GF-D8 (cell line): ENCODE measurements at places on chromosomes 12 and 14.

- DNase-seq = no peak
Measured at GRCh38 chr14:87679866-87680265, 313.1 kb downstream of the GALC start.

DNA sequence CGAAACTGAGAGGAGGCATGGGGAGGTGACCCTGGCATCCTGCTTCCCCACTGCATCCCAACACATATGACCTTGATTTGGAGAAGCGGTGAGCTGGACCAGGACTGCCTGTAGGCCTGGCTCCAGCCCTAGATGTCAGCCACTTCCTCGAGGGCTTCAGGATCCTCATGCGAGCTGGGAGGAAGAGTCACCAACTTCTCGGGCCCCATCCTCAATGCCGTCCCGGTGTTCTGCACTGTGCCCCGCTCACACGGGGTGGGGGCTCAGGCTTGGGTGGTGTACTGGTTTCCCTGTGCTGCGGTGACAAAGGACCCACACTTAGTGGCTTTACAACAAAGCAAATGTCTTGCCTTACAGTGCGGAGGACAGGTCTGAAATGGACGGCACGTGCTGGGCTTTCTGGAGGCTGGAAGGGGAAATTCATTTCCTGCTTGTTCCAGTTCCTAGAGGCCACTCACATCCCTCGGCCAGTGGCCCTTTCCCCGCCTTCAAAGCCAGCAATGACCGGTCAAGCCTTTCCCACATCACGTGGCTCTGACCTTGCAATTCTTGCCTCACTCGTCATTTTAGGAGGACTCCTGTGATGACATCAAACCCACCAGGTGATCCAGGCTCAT is 298.1 kb upstream of the RTL1 start:
- DNase-seq = no peak

- DNase-seq = no peak
Measured at GRCh38 chr12:70985850-70986249, 65.3 kb upstream of the PTPRR start.

- no peak for DNase-seq
Measured at GRCh38 chr12:67765776-67766766, 117.5 kb downstream of the DYRK2 start.

DNA sequence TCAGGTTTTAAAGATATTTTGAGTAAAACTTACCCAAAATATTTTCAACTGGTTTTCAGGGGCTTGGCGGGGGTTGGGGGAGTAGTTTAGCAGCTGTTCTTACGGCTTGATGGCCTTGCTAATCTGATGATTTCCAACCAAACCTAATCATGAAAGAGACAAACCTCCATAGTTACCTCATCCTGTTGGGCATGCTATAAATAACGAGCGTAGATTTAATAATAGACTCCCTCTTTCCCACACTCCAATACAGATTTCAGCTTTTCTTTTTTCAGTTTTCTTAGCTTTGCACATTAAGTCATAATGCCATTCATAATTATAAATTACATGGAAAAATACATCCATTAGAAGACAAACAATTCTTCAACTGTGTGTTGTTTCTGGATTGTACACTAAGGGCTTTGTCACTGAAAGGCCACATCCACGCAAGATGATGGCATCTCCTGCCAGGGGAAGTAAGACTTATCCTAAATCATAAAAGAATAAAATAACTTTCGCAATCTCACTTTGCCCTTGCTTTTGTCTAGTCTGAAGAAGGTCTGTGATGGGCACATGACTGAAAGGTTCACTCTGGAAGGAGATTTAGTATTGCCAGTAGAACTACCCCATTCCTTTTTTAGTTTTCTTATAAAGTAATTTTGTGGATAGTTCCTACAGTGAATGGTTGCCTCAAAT is 23.2 kb downstream of the ITPR2 start:
- DNase-seq = no peak

DNA sequence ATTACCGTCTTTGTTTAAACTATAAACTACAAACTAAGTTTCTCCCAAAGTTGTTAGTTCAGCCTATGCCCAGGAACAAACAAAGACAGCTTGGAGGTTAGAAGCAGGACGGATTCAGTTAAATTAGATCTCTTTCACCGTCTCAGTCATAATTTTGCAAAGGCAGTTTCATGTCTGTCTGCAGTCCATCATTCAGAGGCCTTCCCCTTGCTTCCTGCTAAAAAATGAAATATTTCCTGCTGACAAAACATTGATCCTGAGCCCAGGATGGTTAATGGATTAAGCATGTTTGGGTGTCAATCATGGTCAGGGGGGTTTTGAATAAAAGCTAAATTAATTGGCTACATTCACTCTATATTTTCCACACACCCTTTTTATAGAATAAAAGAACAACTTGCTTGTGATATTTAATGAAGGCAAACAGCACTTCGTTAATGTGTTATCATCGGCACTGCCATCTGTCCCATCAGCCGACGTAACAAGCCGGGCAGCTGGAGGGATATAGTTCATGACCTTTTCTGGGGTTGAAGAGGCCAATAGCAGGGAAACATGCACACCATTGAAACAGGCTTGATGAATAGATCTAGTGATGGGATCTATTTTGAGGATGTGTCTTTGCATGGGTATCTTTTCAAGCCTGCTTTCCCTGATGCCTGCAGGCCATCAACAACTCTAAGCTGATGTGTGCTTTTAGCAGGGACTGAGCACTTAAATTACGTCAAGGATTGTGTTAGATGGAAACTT is 521.3 kb upstream of the TMEM132C start:
- no peak for DNase-seq

GRCh38 chr12:113135178-113136127 is at the start of gene RASAL1:
TSS of gene RASAL1 (minus strand) at chr12:113135761. CDS start at chr12:113135462, 299 bp downstream.
- no peak for DNase-seq

DNA sequence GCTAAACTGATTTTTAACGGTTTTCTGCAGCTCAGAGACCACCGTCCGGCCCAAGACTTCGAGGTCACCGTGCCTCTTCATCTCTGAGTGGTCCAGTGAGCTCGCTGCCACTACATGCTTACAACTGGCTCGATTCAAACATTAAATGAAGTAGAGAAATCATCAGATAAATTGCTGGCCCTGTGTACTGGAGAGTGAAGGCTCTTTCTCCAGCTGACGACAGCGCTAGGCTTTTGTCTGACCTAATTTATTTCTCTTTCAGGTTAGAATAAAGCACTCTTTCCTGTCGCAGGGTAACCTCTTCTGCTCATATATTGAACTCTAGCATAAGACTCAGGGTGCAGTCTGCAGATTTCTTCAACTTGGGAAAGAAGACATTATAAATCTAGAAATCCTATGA is 6.4 kb downstream of the BCL11B start:
- DNase-seq = no peak

GRCh38 chr12:98329589-98329988 is 185.8 kb upstream of the TMPO start:
- no peak for DNase-seq

GRCh38 chr14:93331002-93331727 is 1.7 kb downstream of the BTBD7 start:
- no peak for DNase-seq

- no peak for DNase-seq
Measured at GRCh38 chr12:85765453-85765869, 70.7 kb downstream of the RASSF9 start.

GRCh38 chr12:126404293-126404881 is 1339.2 kb downstream of the AACS start:
- DNase-seq = no peak

DNA sequence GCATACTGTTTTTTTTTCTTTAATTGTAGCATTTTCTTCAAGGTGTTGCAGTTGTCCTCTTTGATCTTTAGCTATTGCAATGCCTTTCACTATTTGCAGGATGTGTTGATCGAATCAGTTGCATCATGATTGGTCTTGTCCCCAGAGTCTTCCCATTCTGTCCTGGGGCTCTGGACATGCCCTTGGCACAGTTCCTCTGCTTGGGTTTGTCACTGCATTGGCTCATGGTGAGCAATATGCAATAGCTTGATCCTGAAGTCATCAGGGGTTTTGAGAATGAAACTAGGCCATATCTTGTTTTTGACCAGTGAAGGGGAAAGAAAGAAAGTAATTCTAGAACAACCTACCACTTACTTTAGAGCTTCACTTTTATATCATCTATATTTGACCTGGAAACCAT is 281.5 kb downstream of the TMEM117 start:
- no peak for DNase-seq

DNA sequence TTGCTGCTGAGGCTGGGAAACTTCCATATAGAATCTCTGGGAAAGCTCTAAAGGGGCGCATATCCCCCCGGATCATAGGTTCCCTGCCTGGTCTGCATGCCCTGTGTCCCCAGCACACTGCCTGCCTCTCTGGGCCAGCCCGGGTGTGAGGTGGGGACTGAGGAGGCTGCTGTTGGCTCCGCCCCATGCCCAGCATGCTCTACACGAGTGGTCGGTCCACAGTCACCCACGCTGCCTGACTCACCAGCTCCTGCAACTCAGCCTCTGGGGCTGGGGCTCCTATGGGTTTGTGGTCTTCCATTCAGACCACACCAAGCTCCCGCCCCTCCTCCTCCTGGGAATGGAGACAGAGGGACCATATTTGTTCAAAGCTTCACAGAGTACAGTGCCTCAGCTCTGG is 88.5 kb upstream of the ANO2 start:
- DNase-seq = no peak

DNA sequence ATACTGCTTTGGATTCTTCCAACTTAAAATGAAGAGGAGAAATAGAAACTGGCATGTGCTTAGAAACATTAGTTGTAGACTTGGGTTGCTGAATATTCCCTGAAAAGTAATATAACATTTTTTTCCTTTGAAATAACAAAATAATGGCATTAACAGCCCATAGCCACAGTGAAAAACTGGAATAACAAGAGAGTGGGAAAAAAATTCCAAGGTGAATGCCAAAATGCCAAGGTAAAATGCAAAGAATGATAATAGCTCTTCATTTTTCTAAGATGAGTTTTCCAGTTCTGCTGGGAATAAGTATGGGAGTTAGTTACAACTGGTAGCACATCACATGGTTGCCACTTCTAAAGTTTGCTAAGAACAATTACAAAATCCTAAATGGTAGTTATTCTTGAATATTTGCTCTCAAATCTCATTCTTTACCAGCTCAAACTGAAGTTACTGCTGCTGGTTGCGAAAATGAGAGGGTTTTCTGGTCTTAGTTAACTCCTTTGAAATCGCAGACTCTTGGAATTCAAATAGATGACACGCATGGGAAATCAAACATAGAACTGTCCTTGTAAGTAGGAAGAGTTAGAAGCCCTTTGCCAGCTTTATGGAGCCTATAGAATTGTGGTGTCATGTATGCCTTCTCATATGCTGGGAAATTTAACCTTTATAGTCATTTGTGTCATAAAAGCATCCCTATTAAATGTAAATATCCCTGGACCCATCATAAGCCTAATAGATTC is 165.0 kb upstream of the DCN start:
- no peak for DNase-seq
